ENCODE measurements at places on chromosomes 2 and 18.

DNA sequence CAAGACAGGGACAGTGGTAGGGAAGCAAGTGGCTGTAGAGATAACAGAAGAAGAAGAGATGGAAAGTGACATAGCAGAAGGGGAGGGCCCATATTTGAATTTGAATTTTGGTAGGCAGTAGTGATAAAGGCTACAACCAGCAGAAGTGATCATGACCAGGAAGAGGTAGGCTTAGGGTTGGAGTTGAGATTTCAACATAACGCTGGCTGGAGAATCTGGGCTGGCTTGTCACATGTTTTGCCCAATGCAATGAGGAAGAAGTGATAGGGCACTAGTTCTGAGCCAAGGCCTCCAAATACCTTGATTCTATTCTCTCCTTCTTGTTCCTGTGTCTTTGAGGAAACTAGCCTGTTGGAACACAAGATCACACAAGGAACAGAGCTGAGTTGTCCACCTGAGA, 69.4 kb downstream of the SCG2 start:
- no peak for DNase-seq
- H3K4me3 ChIP-seq = no peak overlapping the region
- H3K27me3 ChIP-seq = no peaks in the 10 kb centered on the region
- no peaks in the 10 kb centered on the region for H3K4me1 ChIP-seq
- no peaks in the 10 kb centered on the region for H3K36me3 ChIP-seq
- no peak overlapping the region for H3K27ac ChIP-seq

DNA sequence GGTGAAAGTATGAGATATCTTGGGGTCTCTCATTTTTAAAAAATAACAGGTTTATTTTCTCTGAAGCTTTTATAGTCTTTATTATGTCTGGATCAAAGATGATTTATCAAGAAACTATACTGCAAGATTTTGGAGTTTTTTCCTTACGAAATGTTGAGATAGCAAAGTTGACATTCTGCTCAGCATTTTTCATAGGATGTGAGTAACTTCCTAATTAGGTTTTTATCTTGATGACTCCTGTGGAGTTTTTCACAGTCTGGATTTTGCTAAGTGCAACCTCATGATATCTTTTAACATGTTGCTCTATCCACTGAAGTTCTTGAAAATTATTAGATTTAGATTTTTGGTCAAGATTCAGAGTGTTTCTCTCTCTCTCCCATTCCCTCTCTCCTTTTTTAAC, 17.8 kb downstream of the TCF7L1 start:
- no peaks in the 10 kb centered on the region for H3K36me3 ChIP-seq
- no peaks in the 10 kb centered on the region for H3K4me1 ChIP-seq
- H3K27me3 ChIP-seq = no peaks in the 10 kb centered on the region
- H3K4me3 ChIP-seq = no peak overlapping the region
- no peak overlapping the region for H3K27ac ChIP-seq

DNA sequence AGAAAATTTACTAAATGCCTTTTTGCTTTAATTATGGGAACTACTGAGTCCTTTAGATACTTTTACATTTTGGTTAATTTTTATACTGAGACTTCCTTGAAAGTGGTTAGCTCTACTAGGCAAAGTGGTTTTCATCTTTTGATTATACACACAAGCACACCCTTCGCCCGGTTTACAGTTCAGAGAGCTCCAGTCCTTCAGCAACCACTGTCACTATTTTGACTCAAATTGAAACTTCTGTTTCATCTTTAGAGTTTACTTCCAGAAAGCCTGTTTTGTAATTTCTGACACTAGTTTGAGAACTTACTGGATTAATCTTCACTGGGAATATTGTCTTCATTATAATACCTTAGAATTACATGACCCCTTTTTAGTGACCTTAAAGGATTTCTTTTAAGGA, 140.3 kb upstream of the FOSL2 start:
- no peak overlapping the region for H3K4me3 ChIP-seq
- DNase-seq = no peak
- no peaks in the 10 kb centered on the region for H3K36me3 ChIP-seq
- no peak overlapping the region for H3K27ac ChIP-seq
- no peaks in the 10 kb centered on the region for H3K27me3 ChIP-seq

GRCh38 chr2:183390109-183390508, 265.9 kb downstream of the NUP35 start:
- H3K27me3 ChIP-seq = no peaks in the 10 kb centered on the region
- DNase-seq = no peak
- no peaks in the 10 kb centered on the region for H3K4me1 ChIP-seq
- no peaks in the 10 kb centered on the region for H3K36me3 ChIP-seq
- H3K4me3 ChIP-seq = no peak overlapping the region
- no peak overlapping the region for H3K27ac ChIP-seq

GRCh38 chr2:162069267-162069903, 4.6 kb downstream of the DPP4 start:
- no peaks in the 10 kb centered on the region for H3K27me3 ChIP-seq
- no peak overlapping the region for H3K4me3 ChIP-seq
- no peak overlapping the region for H3K27ac ChIP-seq
- H3K36me3 ChIP-seq = no peaks in the 10 kb centered on the region
- H3K4me1 ChIP-seq = no peaks in the 10 kb centered on the region

GRCh38 chr2:190413421-190413820, 5.3 kb downstream of the MFSD6 start:
- H3K4me3 ChIP-seq = no peak overlapping the region
- no peaks in the 10 kb centered on the region for H3K36me3 ChIP-seq
- H3K27me3 ChIP-seq = no peaks in the 10 kb centered on the region
- DNase-seq = no peak

- DNase-seq = no peak
- H3K4me3 ChIP-seq = no peak overlapping the region
- H3K4me1 ChIP-seq = no peaks in the 10 kb centered on the region
- no peaks in the 10 kb centered on the region for H3K27me3 ChIP-seq
- H3K27ac ChIP-seq = no peak overlapping the region
- no peaks in the 10 kb centered on the region for H3K36me3 ChIP-seq
Measured at GRCh38 chr2:16321872-16322271, 343.8 kb downstream of the CYRIA start.

DNA sequence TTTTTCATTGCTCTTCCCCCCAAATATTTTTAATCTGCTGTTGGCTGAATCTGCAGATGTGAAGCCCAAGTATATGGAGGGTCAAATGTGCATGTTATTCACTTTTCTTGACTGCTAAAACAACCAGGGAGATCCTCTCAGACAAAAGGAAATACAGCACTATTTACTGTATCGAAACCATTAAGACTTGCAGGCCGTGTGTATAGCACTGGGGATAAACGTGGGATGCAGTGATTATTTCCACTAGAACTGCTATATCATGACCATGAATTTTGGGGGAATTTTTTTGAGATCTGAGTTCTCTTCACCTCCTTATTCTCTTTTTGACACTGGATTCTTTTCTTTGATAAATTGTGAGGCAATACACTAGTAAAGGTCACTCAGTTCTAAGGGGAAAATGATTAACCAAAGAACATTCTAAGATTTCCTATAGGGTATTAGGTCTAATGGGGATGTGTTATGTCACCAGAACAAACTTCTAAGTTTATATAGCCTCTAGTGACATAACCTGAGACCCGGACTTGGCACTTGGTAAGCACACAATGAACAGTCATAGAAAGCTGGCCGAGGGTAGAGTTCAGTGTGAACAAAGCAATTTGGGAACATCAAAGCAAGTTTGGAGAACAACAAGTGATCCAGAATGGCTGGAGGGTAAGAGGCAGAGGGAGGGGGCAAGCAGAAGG, 14.9 kb upstream of the UGT1A1 start:
- no peaks in the 10 kb centered on the region for H3K27me3 ChIP-seq
- H3K27ac ChIP-seq = no peak overlapping the region
- no peaks in the 10 kb centered on the region for H3K36me3 ChIP-seq
- H3K4me1 ChIP-seq = no peaks in the 10 kb centered on the region

- no peaks in the 10 kb centered on the region for H3K27me3 ChIP-seq
- no peak overlapping the region for H3K27ac ChIP-seq
- H3K4me3 ChIP-seq = no peak overlapping the region
- no peaks in the 10 kb centered on the region for H3K4me1 ChIP-seq
- peak; percentile 47 for DNase-seq
Measured at GRCh38 chr2:174158003-174158402, 90.3 kb downstream of the OLA1 start.

- peak overlapping the region; percentile 41 for H3K27ac ChIP-seq
- peaks cover 8% of the 10 kb centered on the region for H3K4me1 ChIP-seq
- H3K27me3 ChIP-seq = no peaks in the 10 kb centered on the region
- H3K4me3 ChIP-seq = peak overlapping the region; percentile 63
- DNase-seq = no peak
Measured at GRCh38 chr2:74458938-74459363, 713 bp downstream of the WBP1 start.

DNA sequence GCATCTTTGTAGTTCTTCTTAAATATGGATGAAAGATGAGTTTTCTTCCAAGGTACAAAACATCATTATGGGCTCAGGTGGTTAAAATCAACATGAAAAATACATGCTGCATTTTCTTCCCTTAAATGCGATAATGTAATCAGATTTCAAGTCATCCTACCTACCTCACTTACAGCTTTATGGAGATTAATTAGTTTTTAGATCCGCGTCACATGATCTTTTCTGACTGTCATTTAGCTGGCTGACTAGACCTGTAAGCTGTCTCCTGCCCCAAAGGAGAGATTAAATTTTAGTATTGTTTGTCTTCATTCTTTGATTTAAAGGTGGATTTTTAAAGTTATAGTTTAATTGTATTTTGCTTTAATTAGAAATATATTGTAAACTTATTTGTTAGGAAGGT, 678.0 kb upstream of the ZEB2 start:
- no peak for DNase-seq
- H3K4me1 ChIP-seq = no peaks in the 10 kb centered on the region
- H3K27ac ChIP-seq = no peak overlapping the region

DNA sequence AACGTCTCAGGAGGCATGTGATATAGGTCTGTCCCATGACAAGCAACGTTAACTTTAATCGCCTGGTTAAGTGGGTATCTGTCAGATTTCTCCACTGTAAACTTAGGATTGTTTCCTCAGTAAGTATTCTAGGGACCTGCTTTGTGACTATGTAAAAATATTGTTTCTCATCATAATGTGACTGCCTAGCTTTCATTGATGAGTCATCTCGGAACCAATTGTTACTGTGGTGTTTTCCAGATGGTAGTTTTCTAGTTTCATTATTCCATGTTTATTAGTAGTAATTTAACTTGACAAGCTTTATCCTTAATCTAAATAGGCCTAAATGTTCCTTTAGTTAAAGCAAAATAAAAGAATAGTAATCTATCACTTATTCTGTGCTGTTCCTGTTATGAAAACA, 28.2 kb upstream of the GATA6 start:
- no peak overlapping the region for H3K27ac ChIP-seq
- no peaks in the 10 kb centered on the region for H3K36me3 ChIP-seq
- H3K4me3 ChIP-seq = no peak overlapping the region

DNA sequence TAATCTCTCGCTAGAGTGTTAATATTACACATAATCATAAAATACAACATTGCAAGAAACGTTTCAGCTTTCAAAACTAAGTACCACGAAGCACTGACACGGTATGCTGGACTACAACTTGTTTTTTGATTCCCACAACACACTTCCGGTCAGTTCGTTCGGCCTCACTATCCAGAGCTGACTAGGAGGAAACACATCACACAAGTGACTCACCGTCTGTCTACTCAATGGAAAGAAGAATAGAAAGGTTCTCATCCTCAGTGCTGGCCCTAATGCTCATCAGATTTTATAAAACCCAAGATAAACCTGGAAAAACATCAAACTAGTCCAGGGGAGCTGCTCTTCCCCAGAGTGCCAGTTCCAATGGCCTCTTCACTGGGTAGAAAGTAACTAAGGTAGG, 42.9 kb downstream of the ZNF385B start:
- H3K4me3 ChIP-seq = no peak overlapping the region
- no peak for DNase-seq
- no peak overlapping the region for H3K27ac ChIP-seq

- H3K27ac ChIP-seq = peak overlapping the region; percentile 75
- H3K27me3 ChIP-seq = no peaks in the 10 kb centered on the region
- DNase-seq = no peak
- H3K4me1 ChIP-seq = no peaks in the 10 kb centered on the region
Measured at GRCh38 chr2:233972941-233973575, 55.9 kb downstream of the TRPM8 start.

- H3K27ac ChIP-seq = no peak overlapping the region
- H3K36me3 ChIP-seq = no peaks in the 10 kb centered on the region
- no peak overlapping the region for H3K4me3 ChIP-seq
- no peak for DNase-seq
- H3K27me3 ChIP-seq = no peaks in the 10 kb centered on the region
- H3K4me1 ChIP-seq = no peaks in the 10 kb centered on the region
Measured at GRCh38 chr2:147916723-147917122, 71.9 kb downstream of the ACVR2A start.

DNA sequence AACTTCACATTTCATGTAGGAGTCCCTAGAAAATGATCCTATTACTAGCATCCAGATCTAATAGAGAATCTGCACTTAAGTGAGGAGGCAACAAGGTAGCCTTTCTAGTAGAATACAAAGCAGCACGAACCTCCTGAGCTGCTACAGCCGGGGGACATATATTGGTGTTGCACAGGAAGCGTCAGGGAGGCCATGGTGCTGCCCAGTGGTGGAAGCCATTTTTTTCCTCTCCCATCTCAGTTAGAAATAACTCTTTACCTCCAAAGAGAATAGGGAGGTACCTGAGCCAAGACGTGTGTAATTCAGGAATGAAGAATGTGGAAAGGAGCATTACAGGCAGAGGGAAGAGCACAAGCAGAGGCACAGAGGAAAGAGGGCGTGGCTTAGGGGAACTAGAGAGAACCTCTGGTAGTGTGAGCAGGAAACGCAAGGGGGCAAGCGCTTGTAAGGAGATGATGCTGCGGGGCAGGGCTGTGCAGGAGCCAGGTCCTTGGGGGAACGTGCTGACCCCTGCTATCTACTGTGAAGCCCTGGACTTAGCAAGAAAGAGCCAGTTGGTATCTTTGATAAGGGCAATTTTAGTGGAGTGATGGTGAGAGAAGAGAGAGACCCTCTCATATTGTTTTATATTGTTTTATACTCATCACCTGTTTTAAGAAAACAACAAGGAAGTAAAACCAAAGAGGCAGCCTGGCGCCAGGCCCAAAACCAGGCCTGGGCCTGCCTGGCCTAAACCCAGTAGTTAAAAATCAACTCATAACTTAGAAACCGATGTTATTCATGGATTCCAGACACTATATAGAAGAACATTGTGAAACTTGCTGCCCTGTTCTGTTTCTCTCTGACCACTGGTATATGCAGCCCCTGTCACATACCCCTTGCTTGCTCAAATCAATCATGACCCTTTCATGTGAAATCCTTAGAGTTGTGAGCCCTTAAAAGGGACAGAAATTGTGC, 50.0 kb upstream of the TTC39C start:
- H3K4me3 ChIP-seq = no peak overlapping the region
- peaks cover 14% of the 10 kb centered on the region for H3K4me1 ChIP-seq
- peak overlapping the region; percentile 7 for H3K27ac ChIP-seq
- H3K27me3 ChIP-seq = no peaks in the 10 kb centered on the region
- DNase-seq = no peak
- no peaks in the 10 kb centered on the region for H3K36me3 ChIP-seq
